ENCODE measurements at places on chromosomes 3 and 15.

- no peak for DNase-seq
Measured at GRCh38 chr15:72042054-72042453, 75.9 kb downstream of the MYO9A start.

DNA sequence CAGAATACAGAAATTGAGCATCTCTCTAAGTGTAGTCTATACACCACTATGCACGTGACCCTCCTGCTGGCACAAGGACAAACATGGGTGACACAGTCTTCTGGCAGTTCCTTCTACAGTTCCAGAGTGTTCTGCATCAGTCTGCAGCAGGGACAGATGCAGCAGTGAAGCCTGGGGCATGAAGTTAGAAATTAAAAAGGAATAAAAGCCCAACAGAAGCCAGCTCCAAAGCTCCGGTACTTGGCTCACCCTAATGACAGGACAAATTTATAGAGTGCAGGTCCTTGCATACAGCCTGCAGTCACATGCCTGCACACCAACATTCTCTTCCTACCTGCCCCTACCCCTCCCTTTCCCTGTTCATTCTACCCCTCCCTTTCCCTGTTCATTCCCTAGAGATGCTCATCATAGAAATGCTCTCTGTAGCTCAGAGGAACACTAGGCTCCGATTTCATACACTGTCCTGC is 15.0 kb downstream of the UACA start:
- no peak for DNase-seq

DNA sequence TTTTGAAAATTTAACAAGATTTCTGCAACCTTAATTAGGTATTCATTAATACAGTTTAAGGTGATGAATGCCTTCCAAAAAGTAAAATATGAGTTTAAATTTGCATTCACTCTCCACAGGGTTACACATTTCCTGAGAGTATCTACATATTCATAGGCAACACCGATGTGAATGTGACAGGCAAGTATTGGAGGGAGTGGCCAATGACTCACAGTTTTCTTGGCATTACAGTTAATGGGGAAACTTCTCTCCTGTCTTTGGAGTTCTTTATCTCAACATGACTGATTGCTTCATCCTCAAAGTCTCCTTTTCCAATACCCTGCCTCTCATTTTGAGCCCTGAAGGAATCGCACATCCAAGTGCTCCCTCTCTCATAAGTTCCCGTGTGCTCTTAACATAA is 181.9 kb upstream of the CHL1 start:
- DNase-seq = no peak

GRCh38 chr3:159030886-159031679 is 229.2 kb downstream of the MFSD1 start:
- DNase-seq = no peak

DNA sequence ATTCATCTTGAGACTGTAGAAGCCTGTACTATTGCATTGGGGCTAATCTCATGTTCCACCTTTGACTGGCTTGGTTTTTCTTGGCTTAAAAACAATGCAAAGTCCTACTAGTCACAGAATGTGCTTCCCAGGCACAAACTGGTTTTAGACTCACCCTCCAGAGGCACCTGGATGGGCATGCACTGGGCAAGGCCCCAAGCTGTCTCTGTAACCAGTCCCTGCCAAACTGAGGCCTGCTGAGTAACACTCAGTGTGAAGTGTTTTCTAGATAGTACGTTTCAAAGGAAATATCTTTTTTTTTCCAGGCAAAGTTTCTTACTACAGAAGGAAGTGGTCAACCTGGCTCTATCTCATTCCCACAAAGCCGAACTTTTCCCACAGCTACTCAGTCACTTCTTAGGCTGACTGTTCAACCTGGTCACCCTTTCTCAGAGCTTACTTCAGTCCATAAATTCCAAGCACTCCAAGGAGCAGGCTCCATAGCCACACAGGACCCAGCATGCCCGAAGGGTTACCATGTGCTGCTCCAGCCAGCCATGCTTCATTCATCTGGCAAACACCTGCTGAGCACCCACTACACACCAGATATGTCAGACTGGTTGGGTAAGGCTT is 57.4 kb downstream of the NPTN start:
- DNase-seq = no peak

All from muscle of arm (tissue), 14 donors.